ENCODE measurements at places on chromosomes 12 and 14. TPM values are rescaled to one million over a fixed set of nuclear protein-coding genes. Genes with fewer than 3 reads are reported as not detected.

- H3K27ac ChIP-seq: no peak overlapping the region
- H3K4me3 ChIP-seq: no peak overlapping the region
- no peak for DNase-seq
- H3K4me1 ChIP-seq: no peaks in the 10 kb centered on the region
- no peaks in the 10 kb centered on the region for H3K36me3 ChIP-seq
Measured at GRCh38 chr12:91574391-91574790, 391.8 kb upstream of the DCN start.

- H3K4me1 ChIP-seq: peaks cover 42% of the 10 kb centered on the region
- H3K36me3 ChIP-seq: no peaks in the 10 kb centered on the region
- H3K4me3 ChIP-seq: no peak overlapping the region
- no peaks in the 10 kb centered on the region for H3K27me3 ChIP-seq
- peak overlapping the region; percentile 62 for H3K27ac ChIP-seq
Measured at GRCh38 chr12:53198486-53199110, 8.5 kb downstream of the ITGB7 start.

GRCh38 chr12:132603240-132604150 lies 6.9 kb downstream of the LRCOL1 start:
- H3K4me3 ChIP-seq: no peak overlapping the region
- DNase-seq: no peak
- H3K36me3 ChIP-seq: no peaks in the 10 kb centered on the region
- peaks cover 23% of the 10 kb centered on the region for H3K27me3 ChIP-seq
- H3K4me1 ChIP-seq: no peaks in the 10 kb centered on the region

DNA sequence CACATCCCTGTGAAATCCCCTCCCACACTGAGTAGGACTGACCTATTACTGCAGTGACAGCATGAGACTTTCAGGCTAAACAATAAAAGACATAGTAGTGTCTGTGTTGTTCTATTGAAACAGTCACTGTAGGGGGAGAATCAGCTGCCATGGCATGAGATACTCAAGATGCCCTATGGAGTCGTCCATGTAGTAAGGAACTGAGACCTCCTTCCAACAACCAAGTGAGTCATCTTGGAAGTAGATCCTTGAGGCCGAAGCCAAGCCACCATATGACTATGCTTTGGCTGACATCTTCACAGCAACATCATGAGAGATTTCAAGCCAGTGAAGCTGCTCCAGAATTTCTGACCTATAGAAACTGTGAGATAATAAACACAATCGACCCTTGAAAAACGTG lies 12.1 kb upstream of the LRP6 start:
- no peak overlapping the region for H3K4me3 ChIP-seq
- no peak overlapping the region for H3K27ac ChIP-seq
- no peaks in the 10 kb centered on the region for H3K27me3 ChIP-seq

NDRG2 gene
- 19.8 TPM for total RNA-seq

GRCh38 chr14:62156052-62156451 lies 393.8 kb downstream of the SNAPC1 start:
- no peaks in the 10 kb centered on the region for H3K4me1 ChIP-seq
- H3K4me3 ChIP-seq: no peak overlapping the region
- DNase-seq: no peak
- H3K36me3 ChIP-seq: no peaks in the 10 kb centered on the region

GRCh38 chr14:59997966-59998365 lies 78.0 kb downstream of the LRRC9 start:
- H3K27ac ChIP-seq: no peak overlapping the region
- H3K4me1 ChIP-seq: no peaks in the 10 kb centered on the region
- H3K27me3 ChIP-seq: no peaks in the 10 kb centered on the region
- no peaks in the 10 kb centered on the region for H3K36me3 ChIP-seq

Data from thymus (tissue), 14 donors.